ENCODE measurements at places on chromosomes 6 and 20. TPM values are rescaled to one million over a fixed set of nuclear protein-coding genes. Genes with fewer than 3 reads are reported as not detected.

DNA sequence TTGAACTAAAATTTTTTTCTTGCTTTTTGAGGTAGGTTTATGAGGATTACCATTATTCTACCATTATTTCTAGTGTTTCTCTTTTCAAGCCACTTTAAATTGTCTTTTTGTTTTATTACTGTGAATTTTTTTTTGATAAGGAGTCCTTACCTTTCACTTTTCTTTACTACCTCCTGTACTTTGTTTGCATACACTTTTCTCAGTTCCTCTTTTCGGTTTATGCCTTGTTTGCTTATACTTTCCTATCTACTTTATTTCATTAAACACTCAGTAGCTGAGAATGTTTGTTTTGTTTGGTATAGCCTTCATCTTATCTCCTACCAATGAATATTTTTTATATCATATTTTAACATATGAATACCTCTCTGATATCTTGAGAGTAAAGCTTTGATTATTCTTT lies 147.9 kb downstream of the TFAP2B start:
- DNase-seq = no peak

DNA sequence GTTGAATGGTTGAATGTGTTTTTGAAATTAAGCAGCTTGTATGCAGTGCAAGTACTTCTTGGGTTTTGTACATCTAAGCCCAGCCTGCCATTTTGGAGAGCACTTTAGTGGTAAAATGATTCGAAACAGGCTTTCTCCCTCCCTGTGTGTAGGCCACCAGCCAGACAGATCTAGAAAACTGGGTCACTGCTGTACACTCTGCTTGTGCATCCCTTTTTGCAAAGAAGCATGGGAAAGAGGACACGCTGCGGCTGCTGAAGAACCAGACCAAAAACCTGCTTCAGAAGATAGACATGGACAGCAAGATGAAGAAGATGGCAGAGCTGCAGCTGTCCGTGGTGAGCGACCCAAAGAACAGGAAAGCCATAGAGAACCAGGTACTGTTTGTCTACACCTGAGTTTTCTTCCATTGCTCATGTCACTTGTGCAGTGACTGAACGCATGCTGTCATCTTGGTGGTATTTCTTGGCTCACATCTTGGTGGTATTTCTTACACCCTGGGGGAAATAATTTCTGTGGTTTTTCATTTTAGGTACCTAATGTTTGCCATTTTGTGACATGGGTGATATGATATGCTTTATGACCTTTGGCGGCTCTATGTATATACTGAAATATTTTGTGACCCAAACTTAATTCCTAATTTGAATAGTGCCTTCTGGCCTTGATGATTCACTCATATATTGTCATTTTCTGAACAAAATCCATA lies 115.7 kb upstream of the CLDN20 start:
- no peak for DNase-seq

DNA sequence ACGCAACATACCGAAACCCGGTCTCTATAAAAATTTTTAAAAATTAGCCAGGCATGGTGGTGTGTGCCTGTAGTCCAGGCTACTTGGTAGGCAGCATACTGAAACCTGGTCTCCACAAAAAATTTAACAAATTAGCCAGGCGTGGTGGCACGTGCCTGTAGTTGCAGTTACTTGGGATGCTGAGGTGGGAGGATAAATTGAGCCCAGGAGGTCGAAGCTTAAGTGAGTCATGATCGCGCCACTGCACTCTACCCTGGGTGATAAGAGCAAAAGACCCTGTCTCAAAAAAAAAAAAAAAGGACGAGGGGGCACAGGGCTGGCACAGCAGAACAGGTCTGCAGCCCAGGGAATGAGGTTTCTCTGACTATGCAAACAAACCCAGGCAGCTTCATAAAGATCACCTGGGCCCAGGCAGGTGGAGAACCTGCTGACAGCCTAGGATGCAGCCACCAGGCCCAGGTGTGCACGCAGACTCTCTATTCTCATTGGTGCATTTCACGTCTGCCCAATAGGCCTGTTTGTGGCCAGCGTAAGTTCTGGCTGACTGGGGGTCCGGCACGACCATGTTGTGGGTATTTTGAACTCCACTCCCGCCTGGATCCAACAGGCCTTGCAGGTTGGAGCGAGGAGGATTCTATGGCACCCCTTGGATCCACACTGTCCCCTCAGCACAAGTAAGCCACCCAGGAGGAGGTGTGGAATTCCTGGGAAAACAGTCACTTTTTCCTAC lies 204.5 kb downstream of the PREX1 start:
- DNase-seq = no peak

DNA sequence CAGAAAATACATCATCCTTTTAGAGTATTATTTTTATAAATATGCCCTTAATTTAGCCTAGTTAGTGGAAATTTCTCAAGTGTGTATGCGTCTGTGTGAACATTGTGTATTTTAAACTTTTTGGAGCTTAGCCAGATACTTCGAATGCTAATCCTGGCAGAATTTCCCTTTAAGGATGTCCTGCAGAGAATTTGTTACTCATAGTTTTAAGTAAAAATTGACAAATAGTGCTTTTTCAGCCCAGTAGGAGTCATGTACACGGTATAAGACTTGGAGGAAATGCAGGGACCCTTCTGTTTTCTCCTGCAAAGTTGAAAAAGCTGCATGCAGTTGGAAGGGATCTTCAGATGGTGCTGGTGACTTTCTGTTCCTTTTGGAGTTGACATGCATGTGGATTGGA lies at the start of gene FHL5:
FHL5 (plus strand) TSS at position 243 of the 400 bp plus-strand sequence. CDS start 40,486 bp downstream, outside the sequence.
- DNase-seq = no peak

DNA sequence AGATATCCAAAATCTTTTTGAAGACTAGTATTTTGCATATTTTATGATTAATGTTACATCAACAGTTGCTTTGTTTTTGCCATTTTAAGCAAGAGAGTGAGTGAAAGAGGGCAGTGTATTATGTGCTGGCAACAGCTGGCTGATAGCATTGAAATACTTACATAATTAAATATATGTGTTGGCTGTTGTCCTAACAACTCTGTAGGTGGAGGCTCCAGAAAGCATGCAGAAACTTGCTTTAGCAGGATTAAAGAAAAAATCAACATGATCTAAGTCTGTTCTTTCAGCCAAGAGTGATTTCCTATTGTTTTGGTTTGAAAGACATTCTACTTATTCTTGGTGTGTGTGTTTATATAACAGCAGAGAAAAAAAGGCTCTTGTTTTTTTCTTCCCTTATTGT lies 127.5 kb downstream of the CDKAL1 start:
- DNase-seq = no peak

DNA sequence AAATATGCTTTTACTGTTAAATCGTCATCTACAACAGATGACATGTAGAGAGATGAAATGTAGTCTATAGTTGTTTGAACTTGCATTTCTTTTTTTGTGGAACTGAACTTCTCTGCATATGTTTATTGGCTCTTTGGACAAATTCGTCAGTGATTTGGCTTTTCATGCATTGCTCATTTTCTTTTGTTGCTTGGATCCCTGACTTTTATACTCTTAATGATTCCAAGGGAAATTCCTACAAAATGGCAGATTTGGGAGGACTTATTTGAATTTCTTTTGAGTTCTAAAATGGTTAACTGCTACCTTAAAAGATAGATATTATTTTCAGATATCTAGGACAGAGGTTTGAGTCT lies 65.4 kb downstream of the UTRN start:
- DNase-seq = no peak

DNA sequence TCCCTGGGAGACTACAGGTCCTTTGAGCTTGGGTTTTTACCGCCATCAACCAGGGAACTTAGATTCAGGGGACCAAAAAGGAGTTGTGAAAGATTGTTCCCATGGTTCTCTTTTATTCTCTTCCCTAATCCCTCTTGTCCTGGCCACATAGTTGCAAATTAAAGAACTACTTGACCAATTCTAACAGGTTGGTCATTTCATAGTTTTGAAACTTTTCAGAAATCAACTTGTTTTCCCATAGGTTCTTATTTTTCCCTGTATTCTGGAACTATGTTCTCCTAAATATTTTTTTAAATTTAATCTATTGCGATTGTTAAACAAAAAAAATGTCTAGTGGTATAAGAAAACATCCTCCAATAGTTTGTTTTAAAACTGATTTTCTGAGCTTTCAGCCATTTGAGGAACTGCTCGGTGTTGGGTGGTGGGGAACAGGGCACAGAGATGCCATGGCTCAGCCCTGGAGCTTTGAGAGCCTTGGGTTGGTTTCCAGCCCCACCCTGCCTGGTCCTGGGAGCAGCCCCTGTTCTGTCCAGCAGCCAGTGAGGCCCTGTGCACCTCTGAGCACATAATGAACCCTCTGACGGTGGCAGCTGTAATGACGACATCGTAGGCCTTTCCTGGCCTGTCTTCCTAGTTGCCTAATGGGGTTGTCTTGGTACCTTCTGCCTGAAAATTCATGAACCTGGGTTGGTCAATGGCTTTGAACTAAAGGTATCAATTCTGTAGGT lies 53.5 kb downstream of the TBC1D7 start:
- no peak for DNase-seq

DNA sequence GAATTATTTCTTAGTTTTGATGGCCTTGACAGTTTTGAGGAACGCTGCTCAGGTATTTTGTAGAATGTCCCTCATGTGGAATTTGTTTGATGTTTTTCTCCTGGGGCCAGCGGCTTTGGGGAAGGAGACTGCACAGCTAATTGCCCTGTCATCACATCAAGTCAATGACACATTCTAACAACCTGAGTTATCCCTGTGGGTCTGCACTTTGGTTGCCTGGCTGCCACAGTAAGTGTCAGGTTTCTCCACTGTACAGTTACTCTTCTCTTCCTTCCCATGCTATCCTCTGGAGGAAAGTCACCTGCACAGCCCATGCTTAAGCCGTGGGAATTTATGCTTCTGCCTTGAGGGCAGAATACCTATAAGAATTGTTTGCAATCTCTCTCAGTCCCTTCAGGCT lies 1.4 kb upstream of the TREML4 start:
- no peak for DNase-seq

- DNase-seq = no peak
These were observed 28.2 kb downstream of the ATXN1 start for GRCh38 chr6:16733085-16733484.

- DNase-seq = no peak
These were observed 5.2 kb downstream of the BCAS4 start for GRCh38 chr20:50799890-50800550.

DNA sequence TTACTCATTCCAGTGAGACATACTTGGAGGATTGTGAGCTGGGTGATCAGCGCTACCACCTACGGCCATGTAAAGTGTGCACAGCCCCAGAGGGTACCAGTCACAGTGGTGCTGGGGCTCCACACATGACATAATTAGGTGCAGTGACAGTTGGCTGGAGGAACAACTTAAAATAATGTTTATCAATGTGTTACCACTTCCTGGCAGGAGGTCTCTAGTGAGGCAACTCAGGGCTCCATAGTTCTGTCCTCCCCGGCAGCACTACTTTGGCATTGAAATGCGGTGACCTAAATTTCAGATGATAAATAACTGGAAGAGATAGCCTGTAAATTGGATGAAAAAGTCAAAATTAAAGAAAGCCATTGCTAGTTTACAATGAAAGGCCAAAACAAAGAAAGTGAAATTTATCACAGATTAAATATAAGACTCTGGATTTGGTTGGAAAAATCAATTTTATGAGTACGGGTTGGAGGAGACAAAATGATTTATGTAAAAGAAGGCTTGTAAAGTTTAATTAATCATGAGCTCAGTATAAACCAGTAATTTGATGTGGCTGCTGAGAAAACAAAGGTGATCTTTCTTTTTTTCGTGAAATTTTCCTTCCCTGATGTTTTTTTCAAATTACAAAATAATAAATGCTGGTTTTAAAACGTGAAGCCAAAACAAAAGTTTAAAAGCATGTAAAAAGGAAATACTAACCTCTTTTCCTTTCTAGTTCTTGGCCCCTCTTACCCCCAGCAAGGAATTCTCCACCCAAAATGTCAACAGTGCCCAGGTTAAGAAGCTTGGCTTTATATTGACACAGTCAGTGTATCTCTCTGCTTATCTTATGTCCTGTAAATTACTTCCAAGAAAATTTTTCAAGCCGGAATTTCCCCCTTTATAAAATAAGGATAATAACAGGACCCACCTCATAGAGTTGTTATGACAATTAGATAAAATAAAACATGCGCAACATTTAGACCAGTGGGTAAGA lies 126.7 kb upstream of the NOX3 start:
- no peak for DNase-seq

DNA sequence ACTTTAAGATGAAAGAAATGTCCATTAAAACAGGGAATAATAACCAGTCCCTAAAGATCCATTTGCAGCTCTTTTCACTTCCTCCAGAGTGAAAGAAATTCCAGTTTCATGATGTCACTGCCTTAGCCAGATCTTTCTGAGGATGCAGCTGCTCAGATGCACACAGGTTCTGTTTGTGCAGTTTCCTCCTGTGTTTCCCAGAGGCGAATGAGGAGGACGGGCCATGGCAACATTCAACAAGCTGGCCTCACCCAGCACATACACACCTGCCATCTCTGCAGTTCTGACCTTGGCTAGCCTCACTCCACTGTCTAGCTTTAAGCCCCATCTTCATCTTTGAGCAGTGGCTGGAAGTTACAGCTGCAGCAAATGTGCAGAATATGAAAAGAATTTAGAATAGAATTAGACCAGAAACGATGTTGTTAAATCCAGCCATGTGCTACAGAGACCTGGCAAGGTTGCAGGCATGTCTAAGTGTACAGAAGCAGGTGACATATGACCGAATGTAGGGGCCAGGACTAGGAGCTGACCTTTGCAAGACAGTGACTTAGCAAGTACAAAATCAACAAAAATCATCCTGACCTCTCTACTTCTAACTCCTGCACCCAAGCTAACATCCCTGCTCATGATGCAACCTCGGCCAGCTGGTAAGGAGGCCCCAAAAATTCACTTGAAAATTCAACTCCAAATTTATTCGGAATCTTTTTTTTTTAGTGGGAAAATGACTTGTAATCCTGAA lies 35.0 kb downstream of the FAM50B start:
- DNase-seq = peak; percentile 33

CENPW gene
- 3.3 TPM for total RNA-seq

NKX2-4 gene
- total RNA-seq = not detected

SOBP gene
- 11.0 TPM for total RNA-seq

FOXO3 gene
- 71.4 TPM for total RNA-seq

MUC21 gene
- 7.1 TPM for total RNA-seq

ULBP1 gene
- 0.09 TPM for total RNA-seq

NKAPL gene
- total RNA-seq = 1.9 TPM

HMGCLL1 gene
- 0.83 TPM for total RNA-seq

RAB44 gene
- 0.75 TPM for total RNA-seq

TRIM10 gene
- total RNA-seq = 5.4 TPM

SAPCD1 gene
- total RNA-seq = 2.7 TPM

All from mucosa of gallbladder (tissue), 1 donor.